ENCODE measurements at places on chromosomes 16 and 17.

DNA sequence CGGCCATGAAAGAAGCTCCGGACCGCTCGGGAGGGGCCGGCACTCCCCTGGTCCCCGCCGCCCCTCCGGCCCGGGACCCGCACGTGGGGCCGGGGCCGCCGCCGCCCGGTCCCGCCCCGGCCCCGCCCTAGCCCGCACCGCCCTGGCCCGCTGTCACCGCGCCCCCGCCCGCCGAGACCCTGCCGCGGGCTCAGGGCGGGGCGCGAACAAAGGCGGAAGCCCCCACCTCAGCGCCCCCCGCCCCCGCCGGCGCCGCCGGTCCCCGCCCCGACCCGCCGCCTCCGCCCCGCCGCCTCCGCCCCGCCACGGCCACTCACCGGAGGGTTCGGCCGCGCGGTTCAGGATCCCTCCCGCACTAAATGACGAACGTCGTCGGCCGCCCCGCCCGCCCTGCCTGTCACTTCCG, at the start of gene ARHGDIA:
ARHGDIA (minus strand) TSS at position 357 of the 406 bp plus-strand sequence. CDS start 1,407 bp downstream, outside the sequence.
- no peak for DNase-seq

DNA sequence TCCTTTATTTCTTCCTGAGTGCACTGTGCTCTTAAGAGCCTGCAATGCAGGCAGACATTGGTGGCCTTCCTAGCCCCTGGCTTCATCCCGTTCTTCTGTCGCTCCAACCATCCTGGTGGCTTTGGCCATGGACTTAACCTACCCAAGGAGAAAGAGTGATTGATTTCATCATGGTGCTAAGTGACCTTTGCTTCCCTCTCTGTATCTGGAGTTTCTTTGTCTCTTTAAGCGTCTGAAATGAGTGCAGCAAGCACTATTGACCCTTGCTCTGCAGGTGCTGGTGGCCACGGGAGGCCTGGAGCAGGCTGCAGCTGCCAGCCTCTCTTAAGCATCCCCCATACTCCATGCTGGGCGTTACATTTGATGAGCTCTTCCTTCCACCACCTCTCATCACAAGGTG, 60.5 kb downstream of the RAP1GAP2 start:
- no peak for DNase-seq

DNA sequence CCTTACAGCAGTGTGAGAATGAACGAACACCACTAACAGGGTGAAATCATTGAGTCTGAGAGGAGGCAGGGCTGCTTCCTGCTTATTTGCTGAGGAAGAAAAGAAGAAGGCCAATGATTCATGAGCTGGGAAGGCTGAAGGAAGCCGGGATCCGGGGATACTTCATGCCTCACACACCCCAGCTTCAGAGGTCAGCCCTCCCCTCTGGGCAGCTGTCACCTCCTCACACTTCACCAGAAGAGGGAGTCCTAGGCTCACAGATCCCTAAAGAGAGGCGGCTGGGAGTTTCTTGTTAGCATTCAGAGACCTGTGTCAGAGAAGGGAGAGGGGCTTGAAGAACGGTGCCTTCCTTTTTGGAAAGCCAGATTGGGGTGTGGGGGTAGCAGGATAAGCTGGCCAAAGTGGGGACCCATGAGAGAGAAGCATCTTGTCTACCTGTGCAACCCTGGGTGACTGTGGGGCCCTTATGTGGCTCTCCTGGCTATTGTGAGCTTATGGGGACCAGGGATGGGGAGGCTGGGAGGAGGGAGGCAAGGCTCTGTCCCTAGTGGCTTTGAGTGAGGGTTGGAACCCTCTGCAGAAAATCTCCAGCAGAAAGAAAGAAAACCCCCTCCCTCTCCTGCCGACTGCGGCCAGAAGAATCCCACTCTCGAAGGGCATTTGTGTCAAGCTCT, 94.6 kb downstream of the RGS9 start:
- peak; percentile 27 for DNase-seq

- no peak for DNase-seq
These were observed 87.2 kb downstream of the LITAF start for GRCh38 chr16:11499295-11500089.

- DNase-seq, result no peak
These were observed 107.9 kb upstream of the HAS3 start for GRCh38 chr16:68997564-68997963.

DNA sequence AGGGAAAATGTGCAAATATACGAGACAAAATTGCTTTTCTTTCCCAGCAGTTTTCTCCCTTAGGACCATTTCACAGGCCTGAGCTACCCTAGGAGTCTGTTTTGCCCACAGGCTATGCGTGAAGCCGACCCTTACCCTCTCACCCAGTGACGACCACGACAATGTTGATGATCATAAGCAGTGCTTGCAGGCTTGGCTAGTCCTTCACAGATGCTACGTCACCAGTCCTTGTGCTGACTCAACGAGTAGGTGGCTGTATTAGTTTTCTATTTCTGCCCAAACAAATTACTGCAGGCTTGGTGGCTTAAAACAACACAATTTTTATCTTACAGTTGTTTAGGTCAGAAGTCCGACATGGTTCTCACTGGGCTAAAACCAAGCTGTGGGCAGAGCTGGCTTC, 574.6 kb upstream of the HSBP1 start:
- DNase-seq, result no peak

GRCh38 chr17:77744066-77744988, 214.2 kb upstream of the TNRC6C start:
- no peak for DNase-seq

- no peak for DNase-seq
These were observed 5.9 kb downstream of the DNAH17 start for GRCh38 chr17:78571329-78571728.

GRCh38 chr16:16857012-16857411, 478.1 kb downstream of the NPIPA7 start:
- DNase-seq, result no peak

DNA sequence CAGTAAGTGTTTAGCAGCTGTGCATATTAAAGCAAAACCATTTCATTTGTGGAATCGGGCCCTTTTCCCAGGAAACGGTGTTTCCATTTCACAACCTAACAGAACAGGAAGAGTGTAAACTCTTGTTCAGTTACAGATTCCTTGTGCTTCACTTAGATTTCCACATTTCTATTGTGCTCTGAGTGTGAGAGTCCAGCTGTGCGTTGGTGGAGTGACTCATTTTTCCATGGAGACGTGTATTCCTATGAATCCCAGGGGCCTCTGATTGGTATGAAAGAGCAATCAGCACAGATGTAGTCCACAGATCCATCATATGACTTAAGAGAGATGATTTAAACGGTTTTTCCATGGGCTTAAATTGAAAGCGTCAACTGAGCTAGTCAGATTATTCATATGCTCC, 13.3 kb upstream of the CAVIN1 start:
- DNase-seq, result no peak

- DNase-seq, result no peak
These were observed 3.8 kb downstream of the CREBBP start for GRCh38 chr16:3876695-3877094.

DNA sequence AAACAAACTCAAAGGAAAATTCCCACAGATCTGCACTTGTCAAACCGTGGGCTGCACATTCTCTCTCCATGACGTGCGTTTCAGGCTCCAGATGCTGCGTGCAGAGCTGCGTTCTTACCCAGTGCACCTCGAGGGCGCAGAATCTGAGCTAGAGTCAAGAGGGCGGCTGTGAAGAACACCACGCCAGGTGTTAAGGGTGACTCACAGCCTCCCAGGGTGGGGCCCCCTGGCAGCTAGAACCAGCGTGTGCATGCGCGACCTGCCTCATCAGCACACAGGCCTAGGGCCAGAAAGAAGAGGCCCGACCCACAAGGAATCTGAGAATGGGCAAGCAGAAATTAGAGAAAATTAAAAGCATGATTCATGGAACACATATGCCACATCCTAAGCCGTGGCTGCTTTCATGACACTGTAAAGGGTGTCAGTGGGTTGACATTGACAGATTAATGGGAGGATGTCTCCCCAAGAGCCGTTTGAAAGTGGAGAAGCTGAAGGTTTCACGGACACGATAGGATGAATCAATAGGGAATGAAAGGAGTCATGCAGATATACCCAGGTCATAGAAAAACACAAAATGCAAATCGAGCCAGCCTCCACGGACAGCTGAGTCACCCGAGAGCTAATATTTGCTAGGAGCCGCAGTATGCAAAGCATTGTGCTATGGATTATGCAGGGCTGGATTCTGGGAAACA, 29.0 kb downstream of the MARCHF10 start:
- DNase-seq, result peak; percentile 54

DNA sequence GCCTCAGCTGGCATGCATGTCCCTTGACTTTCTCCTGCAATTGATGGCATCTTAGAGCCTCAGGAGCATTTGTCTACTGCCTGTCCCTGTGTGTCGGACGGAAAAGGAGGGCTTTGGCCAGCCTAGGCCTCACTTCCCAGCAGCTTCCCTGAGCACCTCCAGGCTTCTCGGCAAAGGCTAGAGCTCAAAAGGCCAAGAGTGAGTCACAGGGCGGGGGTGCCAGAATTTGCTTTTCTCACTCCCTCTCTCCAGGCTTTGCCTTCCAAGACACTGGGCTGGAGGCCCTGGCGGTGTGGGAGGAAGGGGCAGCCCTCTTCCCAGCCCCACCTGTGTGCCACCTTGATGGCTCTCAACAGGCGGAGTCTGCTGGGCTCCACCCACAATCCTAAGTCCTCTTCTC, 107.3 kb upstream of the MAF start:
- no peak for DNase-seq

DNA sequence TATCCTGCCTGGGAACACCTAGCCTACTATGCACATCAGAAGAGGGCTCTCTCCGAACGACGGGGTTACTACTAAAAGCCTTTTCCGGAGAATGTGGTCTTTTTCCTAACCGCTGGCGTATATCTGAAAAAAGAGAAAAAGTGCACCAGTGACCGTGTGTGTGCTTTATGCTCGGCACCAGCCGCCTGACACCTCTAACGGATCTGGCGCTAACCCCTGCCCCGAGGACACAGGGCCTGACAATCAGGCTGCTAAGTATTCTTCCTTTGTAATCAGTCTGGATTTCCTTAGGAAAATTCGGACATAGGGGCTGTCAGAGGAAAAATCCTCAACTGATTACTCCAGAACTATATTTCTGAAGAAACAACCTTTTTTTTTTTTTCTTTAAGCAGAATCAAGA, 13.4 kb upstream of the ITGAE start:
- no peak for DNase-seq

DNA sequence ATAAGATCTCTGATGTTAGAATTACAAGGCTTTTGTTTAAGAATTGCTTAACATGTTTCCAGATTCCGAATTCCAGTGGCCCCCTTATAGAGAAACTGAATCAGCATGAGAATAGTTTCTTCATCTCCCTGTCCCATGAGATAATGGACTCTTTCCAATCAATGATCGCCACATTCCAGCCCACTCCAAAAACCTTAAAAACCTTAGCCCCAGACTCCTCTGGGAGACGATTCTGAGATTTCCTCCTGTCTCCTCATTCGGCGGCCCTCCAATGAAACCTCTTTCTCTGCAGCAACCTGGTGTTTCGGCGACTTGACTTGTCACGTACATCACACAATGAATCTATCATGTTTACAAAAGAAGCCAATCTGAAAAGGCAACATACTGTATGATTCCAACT, 197.1 kb upstream of the PSMD7 start:
- DNase-seq, result no peak

DNA sequence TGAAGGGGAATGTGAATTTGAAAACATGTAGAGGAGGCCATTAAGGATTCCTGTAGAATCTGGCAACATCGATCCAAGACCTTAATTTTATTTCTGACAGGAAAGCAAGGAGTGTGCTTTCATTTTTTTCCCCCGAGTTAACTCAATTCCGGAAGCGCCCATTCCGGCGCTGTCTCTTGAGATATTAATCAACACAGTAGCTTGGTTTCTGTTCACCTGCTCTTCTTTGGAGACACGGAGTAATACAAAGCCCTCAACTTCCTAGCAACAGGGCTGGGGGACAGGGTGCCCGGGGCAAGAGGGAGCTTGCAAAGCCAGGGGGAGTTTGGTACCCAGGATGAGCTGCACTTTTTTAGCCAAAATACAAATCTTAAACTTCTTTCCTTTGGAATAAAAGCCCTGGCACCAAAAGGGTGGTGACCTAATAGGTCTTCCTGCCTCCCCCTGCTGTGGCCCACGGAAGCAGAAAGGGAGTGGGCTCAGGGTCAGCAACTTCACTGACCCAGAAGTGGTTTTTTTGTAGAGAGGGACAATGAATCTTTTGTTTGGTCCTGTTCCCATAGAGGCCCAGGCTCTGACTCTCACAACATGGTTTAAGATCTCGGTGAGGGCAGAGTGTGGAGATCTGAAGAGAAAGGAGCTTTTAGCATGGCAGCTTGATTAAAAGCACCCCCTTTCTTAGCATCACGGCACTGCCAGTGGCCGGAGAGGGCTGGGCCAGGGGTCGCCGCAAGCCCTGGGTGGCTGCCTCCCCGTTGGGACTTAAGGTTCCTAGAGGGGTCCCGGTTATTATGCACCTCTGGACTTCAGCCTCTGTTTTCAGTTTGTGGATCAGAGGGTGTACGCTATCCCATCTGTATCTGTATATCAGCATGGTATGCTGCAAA, 207.3 kb downstream of the CCDC182 start:
- DNase-seq, result no peak

GRCh38 chr17:76635039-76635438, 8.5 kb downstream of the ST6GALNAC1 start:
- no peak for DNase-seq

GRCh38 chr17:75301502-75302206, 12.4 kb upstream of the SLC25A19 start:
- DNase-seq, result no peak

DNA sequence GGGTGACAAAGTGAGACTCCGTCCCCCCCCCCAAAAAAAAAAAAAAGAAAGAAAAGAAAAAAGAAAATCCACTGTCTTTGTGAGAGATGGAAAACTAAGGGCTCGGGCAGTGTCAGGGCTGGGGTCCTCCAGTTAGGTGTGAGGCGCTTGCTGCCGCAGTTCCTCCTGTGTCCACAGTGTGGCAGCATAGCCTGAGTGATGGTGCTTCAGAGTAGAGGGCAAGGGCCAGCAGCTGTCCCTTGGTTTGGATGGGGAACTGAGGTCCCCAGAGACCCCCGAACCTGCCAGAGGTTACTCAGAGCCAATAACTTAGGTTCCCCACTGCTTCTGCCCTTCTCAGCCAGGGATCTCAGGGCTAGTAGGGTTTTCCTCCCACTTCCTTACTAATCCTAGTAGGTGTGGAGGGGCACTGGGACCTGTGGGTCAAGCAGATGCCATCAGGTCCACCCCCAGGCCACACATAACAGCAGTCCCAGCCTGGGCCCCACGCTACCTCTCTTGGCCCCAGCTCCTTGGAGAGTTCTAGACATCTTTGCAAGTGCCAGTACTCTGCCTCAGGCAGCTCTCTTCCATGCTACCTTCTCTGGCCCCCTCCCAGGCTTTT, 7.9 kb upstream of the LLGL1 start:
- DNase-seq, result peak; percentile 56

- no peak for DNase-seq
These were observed 17.7 kb downstream of the PRAC1 start for GRCh38 chr17:48704361-48705248.

- no peak for DNase-seq
These were observed 4.8 kb downstream of the RHBDF2 start for GRCh38 chr17:76496464-76496863.

GRCh38 chr16:7492122-7492521, 159.5 kb downstream of the RBFOX1 start:
- no peak for DNase-seq

DNA sequence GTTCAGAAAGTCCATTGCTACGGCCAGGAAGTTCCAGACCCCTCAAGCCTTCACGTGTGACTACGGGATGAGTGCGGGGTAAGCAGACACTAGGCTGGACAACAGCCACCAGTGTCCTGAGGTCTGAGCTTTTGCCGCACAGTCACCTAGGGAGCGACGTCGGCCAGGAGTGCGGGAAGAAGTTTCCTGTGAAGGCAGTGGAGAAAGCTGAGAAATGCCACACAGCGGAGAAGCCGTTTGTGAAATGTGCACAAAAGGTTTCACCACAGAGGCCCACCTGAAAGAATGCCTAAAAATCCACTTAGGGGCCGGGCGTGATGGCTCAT, 47.4 kb downstream of the SHCBP1 start:
- no peak for DNase-seq

GRCh38 chr16:27470567-27471431, 68.8 kb downstream of the IL21R start:
- DNase-seq, result no peak
